Urinary bladder (tissue), 4 donors: ENCODE measurements at places on chromosomes 3 and 15. TPM values are rescaled to one million over a fixed set of nuclear protein-coding genes. Genes with fewer than 3 reads are reported as not detected.

The EPM2AIP1 gene
- total RNA-seq: 37.9 TPM

DNA sequence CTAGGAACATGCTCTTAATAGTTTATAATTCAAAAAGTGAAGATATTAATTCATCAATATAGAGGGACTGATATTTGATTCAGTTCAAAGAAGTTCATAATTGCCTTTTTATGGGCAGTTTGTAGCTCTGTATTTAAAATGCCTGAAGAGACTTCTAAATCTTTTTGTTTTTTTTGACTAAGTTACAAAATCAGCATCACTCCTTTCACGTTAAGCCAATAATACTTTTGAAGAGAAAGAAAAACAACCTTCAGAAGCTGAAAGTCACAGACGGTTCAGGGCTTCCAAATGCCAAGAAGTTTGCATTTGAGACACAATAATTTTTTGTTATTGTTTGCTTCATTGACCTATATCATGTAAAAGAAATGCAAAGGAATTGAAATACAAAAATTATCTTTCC lies 394.6 kb upstream of the NR2F2 start:
- no peak for DNase-seq

- DNase-seq: no peak
These were observed 17.4 kb downstream of the ZIC4 start for GRCh38 chr3:147388700-147389580.

DNA sequence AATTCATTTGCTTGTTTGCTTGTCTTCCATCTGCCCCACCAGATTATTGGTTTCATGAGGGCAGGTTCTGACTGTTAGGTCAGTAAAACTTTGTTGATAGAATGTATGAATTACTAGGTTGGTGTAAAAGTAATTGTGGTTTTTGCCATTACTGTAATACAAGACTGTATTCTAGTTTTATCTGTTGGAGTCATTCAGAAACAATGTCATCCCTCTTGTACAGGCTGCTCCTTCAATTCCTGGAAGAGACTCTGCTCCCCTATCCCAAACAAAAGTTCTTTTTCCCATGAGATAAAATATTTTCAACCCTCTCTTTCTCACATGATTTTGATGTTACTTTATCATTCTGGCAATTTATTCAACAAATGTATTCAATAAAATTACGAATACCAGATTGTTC lies 115.0 kb downstream of the CHST2 start:
- DNase-seq: no peak

- no peak for DNase-seq
These were observed 157.7 kb downstream of the THSD4 start for GRCh38 chr15:71272932-71273331.
